ENCODE measurements at places on chromosomes 5 and 9.

DNA sequence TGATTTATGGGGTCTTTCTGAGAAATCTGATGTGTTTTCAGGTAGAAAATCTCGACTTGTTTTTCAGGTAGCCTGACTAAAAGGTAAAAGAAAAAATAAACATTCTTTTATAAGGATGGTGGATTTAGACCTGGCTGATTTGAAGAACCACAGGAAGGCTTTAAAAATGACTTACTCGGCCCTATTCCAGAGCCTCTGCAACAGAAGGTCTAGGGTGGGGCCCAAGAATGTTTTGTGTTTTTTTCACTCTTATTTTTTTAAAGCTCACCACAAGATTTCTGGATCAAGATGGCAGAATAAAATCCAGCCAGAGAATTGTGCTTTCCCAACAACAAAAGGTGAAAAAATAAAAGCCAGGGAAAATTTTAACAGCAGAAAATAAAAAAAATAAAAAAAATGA, 59.1 kb downstream of the FNBP1 start:
- DNase-seq, result no peak

- DNase-seq, result no peak
Measured at GRCh38 chr5:98173334-98173733, 600.1 kb upstream of the RGMB start.

GRCh38 chr9:76987594-76988200, 31.8 kb upstream of the FOXB2 start:
- DNase-seq, result no peak

DNA sequence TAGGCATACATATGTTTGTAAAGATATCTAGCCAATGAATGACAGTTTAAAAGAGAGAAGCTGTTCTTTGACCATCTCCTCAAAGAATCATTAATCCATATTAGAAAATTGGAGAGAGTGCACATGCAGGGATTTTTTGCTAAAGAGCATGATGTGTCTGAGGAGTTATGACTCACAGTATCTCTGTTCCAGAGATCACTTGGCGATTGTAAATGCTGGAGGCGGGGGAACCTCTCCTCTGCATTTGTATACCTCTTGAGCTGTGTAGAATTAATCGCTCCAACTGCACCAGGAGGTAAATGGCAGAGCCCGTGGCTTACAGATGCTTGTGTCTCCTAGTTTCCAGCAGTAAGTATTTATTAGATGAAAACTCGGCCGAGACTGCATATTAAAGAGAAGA, 3.6 kb upstream of the SPATA31D1 start:
- no peak for DNase-seq

GRCh38 chr9:99261923-99262322, 39.8 kb downstream of the SEC61B start:
- DNase-seq, result no peak

GRCh38 chr5:80348171-80348570, 28.4 kb downstream of the SPZ1 start:
- DNase-seq, result no peak

- no peak for DNase-seq
Measured at GRCh38 chr9:130667120-130667435, 2.7 kb downstream of the PRDM12 start.

DNA sequence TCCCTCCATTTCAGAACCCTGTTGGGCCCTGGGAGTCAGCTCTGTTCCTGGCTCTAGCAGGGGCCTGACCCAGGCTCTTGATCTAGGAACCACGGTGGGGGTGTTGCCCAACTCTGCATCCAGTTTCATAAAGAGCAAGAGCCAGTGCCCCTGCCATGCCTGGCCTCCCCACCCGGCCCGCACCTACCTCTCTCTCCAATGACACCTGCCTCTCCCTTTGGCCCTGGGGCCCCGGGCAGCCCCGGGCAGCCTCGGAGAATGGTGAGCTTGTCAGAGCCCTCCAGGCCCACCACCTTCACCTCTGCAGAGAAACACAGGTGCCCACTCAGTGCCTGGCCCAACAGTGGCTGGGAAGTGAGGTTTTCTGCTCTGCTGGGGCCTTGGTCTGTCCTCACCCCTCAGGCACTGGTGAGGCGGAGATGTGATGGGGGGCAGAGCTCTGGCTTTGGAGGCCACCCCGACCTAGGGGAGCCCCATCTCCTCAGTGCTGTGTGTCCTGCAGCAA, 1.5 kb downstream of the FCN1 start:
- no peak for DNase-seq

- DNase-seq, result no peak
Measured at GRCh38 chr9:33046061-33046460, 21.0 kb downstream of the DNAJA1 start.

GRCh38 chr5:128362370-128362769, 175.7 kb downstream of the FBN2 start:
- no peak for DNase-seq

DNA sequence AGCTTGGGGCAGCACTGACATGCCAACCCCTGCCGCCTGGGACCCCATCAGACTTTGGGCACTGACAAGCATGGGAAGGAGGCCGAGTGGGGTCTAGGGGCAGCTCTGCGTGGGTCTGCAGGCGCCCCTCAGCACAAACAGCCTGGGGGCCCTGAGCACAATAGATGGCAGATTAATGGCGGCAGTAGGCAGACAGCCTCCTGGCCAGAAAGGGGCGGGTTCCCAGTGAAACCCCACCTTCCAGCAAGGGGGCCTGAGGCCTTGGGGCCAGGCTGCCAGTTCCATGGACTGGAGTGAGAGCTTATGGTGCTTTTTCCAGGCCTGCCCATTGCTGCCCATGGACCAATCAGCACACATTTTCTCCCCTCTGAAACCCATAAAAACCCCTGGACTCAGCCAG, 2031.2 kb downstream of the EFNA5 start:
- no peak for DNase-seq

GRCh38 chr9:128099932-128100491, 27.5 kb downstream of the PTGES2 start:
- no peak for DNase-seq

DNA sequence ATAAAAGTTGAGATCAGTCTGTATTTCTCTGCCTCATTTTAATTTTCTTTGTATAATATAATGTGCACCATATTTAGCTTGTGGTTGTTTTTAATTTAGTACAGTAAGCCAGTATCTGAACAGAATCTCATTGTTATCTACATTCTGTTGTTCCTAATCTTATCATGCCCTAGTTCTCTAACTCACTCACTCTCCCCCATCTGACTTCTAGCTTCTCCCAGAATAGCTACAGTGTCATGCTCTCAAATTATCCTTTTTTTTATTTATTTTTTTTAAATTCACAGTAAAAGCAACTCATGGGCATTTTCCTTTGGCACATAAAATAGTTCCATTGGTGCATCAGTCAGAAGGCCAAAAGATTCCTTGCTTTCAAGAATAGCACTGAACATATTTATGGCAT, 156.6 kb downstream of the TRPM3 start:
- no peak for DNase-seq

- no peak for DNase-seq
Measured at GRCh38 chr9:89361031-89361430, 42.7 kb downstream of the SECISBP2 start.

GRCh38 chr5:91307048-91307447, 76.1 kb downstream of the ARRDC3 start:
- DNase-seq, result no peak

- no peak for DNase-seq
Measured at GRCh38 chr9:36433386-36433785, 33.3 kb upstream of the RNF38 start.

DNA sequence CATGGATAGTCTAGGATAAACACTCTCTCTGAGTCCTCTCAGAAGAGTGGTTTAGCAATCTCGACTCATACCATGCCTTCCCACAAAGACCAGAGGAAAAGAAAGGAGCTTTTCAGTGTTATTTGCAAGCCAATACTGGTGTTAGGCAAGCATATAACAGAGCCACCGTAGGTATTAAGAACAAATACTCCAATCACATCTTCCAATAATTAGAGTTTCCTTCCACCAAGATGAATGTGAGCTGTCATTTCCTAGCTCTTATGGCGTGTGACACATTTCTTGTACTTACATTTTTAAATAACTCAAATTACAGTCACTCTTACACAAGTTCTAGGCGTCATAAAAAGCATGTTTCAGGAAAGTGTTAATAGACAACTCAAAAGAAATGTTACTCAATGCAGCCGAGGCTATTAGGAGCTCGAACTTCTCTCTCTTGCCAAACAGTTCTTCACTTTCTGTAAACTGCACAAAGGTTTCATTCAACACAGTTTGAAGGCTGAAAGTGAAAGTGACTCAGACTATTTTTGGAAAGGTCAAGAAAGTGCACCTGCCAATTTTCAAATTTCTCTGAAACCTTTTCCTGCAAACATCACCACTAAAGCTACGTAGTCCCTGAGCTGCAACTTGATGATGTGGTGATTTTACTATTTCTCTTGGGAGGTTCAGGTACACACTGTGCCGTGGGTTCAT, 153.8 kb downstream of the AUH start:
- no peak for DNase-seq

DNA sequence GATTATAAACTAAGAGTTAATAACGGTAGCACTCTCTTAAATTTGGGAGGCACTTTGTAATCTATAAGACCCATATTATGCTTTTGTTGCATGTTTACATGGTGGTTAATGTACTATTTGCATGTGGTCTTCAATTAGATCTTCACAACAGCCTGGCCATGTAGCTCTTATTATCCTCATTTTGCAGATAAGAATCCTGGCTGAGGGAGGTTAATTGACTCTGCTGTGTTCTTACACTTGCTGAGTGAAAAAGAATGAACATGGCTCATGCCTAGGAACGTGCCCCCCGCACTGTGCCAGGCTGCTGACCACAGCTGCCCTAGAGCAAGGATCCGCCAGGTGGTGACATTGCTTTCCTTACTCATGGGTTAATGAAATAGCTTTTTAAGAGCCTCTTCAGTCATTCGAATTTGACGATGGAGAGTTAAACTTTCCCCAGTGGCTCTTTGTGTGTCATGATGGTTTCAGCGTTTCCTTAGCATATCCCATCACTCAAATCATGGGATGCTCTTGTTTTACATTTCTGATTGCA, 97.9 kb downstream of the CDH6 start:
- DNase-seq, result no peak

GRCh38 chr9:71498691-71499090, 269.6 kb downstream of the CEMIP2 start:
- DNase-seq, result no peak

DNA sequence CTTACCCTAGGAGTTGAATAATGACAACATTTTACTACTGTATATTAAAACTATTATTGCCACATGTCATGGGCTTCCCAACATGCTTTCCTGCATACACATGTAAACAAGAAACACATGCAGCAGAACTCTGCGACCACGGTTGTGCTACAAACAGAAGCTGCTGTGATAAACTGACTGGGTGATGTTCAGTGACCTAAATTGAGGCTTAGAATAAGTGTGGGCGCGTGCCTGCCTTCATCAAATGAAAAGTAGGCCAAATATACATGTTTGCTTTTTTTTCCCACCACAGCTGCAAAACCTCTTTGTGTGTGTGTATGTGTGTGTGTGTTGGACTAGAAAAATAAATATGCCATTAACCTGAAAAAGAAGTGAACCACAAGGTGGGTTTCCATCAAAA, 1202.1 kb downstream of the PTPRD start:
- no peak for DNase-seq

- no peak for DNase-seq
Measured at GRCh38 chr5:66872736-66873331, 276.6 kb downstream of the MAST4 start.

DNA sequence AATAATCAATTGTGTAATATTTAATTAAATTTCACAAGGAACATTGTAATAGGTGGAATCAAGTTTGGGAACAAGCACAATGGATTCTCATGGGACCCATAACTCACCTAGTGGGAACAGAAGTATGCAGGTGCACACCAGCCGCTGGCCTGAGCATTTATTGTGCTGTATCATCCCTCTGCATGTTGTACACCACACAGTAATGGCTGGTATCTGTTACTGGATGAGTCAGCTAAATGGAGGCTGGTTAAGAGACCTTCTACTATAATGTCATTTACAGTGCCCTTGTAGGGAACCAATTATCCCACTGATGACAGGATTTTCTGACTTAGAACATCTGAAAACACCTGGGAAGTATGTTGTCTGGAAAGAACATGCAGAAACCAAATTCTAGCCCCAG, 3.2 kb upstream of the MAP3K1 start:
- DNase-seq, result no peak

- DNase-seq, result no peak
Measured at GRCh38 chr5:53239301-53239990, 129.9 kb upstream of the MOCS2 start.

GRCh38 chr9:16150501-16150900, 597.7 kb downstream of the CCDC171 start:
- no peak for DNase-seq

- DNase-seq, result no peak
Measured at GRCh38 chr9:135825435-135826187, 81.7 kb downstream of the CAMSAP1 start.

- DNase-seq, result no peak
Measured at GRCh38 chr9:73996844-73997243, 500.3 kb upstream of the RORB start.

- no peak for DNase-seq
Measured at GRCh38 chr9:34568133-34568532, 21.4 kb downstream of the CNTFR start.

DNA sequence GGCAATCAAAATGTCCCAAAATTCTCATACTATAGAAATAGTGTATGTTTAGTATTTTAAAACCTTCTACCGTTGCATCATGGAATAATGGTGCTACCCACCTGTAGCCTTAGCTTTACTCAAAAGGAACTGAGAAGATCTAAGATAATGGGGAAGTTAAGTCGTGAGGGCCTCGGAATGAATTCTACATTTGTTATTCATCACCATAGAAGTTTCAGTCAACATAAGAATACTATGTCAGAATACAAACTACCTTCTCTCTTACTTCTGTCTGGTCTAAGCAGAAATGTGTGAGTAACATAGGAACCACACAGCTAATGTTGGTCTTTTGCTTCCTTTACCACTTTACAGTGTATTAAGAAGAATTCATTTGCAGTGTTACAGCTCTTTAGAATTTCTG, 43.2 kb downstream of the RFK start:
- no peak for DNase-seq

- no peak for DNase-seq
Measured at GRCh38 chr9:123964761-123965160, 34.8 kb upstream of the DENND1A start.

GRCh38 chr5:123450114-123450513, 26.9 kb upstream of the CEP120 start:
- DNase-seq, result no peak

DNA sequence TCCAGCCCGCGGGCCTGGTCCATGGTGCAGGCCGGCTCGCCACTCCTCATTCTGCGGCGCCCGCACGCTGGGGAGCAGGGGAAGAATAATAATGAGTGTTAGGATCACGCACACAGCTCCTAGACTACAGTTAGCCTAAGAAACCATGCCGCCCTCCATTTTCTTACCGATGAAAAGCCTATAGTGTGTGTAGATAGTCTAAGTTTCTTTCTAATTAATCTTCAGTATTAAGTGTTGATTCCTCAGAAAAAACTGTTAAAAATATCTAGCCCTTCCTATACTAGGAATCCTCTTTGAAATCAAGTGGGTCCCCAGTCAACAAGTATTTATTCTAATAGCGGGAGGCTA, 9.3 kb downstream of the ZBED3 start:
- no peak for DNase-seq

GRCh38 chr5:44150075-44150723, 239.0 kb downstream of the FGF10 start:
- no peak for DNase-seq

All from sciatic nerve (tissue), 2 donors.